ENCODE measurements at places on chromosomes 12 and 14.

GRCh38 chr14:26599291-26599690 lies 1.5 kb upstream of the NOVA1 start:
- no peak for DNase-seq

GRCh38 chr14:24277071-24277470 lies 5.7 kb upstream of the RABGGTA start:
- no peak for DNase-seq

GRCh38 chr12:87425942-87426554 lies 603.2 kb downstream of the C12orf50 start:
- no peak for DNase-seq

GRCh38 chr12:78038986-78039385 lies 208.3 kb downstream of the NAV3 start:
- no peak for DNase-seq

DNA sequence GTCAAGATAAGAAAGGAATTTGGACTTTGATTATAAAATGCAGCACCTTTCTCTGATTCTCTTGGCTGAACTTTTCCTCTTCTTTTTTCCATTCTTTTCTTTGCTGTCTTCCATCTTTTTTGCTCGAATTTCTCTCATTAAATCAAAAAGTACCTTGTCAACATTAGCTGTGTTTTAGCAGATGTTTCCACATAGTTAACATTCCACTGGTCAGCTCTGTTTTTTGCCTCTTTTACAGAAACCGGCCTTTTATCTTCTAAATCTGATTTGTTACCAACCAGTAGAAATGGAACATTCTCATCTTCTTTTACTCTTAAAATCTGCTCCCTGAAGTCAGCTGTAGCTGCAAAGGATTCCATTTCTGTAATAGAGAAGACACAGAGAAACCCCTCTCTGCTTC lies 71.1 kb upstream of the SYT1 start:
- DNase-seq, result no peak

- no peak for DNase-seq
These were observed 108.5 kb upstream of the CNTN1 start for GRCh38 chr12:40583743-40584142.

GRCh38 chr14:92794547-92794941 lies 439 bp downstream of the GOLGA5 start:
- no peak for DNase-seq

DNA sequence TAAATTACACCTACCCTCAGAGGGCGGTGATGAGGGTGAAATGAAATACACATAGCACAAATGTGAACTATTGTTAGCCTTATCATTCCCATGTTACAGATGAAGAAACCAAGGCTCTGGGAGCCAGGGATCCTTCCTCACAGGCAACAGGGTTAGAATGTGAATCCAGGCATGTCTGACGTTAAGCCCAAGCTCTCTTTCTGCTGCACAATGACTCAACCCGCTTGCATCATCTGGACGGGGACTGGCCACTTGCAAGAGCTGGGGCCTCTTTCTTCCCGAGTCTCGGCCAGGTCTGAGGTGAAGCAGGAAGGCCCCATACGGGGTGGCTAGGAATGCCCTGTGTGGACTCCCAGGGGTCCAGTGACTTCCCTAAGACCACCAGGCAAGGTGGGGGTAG lies 105.2 kb downstream of the RBM19 start:
- DNase-seq, result no peak

GRCh38 chr14:101196051-101196712 lies 292.7 kb upstream of the RTL1 start:
- no peak for DNase-seq

DNA sequence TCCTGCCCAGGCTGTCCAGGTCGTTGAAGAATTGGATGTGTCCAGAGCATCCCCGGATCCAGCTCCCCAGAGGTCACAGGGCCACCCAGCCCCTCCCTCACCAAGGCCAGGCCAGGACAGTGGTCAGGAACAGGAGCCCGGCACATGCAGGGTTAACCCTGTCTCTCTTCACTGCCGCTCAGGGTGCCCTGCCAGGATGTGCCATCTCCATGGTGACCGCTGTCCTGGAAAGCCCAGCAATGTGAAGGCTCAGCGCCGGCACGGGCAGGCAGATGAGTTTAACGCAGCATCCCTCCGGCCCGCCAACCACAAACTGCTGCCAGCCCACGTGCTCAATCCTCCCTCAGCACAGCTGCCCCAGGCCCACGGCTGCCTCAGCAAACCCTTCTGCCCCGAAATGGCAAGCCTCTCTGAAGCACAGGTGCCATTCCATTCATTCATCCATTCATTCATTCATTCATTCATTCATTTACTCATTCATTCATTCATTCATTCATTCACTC lies 4.4 kb downstream of the TMEM179 start:
- no peak for DNase-seq

DNA sequence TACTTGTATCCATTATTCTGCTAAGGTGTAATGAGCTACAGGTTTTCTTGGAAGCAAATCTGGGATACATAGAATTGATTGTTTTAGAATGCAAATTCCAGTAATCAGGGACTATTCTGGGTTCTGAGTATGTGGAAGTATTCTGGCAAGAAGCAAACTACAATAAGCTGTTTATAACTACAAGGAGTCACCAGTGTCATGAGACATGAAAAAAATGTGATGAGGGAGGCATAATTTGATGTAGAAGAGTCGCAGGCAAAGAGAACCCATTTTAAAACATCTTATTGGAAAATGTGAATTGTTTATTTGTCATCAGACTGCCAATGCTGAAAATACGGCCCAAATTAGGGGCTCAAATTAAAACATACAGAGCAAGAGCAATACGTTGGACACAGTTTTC lies 321.8 kb upstream of the E2F7 start:
- DNase-seq, result no peak

DNA sequence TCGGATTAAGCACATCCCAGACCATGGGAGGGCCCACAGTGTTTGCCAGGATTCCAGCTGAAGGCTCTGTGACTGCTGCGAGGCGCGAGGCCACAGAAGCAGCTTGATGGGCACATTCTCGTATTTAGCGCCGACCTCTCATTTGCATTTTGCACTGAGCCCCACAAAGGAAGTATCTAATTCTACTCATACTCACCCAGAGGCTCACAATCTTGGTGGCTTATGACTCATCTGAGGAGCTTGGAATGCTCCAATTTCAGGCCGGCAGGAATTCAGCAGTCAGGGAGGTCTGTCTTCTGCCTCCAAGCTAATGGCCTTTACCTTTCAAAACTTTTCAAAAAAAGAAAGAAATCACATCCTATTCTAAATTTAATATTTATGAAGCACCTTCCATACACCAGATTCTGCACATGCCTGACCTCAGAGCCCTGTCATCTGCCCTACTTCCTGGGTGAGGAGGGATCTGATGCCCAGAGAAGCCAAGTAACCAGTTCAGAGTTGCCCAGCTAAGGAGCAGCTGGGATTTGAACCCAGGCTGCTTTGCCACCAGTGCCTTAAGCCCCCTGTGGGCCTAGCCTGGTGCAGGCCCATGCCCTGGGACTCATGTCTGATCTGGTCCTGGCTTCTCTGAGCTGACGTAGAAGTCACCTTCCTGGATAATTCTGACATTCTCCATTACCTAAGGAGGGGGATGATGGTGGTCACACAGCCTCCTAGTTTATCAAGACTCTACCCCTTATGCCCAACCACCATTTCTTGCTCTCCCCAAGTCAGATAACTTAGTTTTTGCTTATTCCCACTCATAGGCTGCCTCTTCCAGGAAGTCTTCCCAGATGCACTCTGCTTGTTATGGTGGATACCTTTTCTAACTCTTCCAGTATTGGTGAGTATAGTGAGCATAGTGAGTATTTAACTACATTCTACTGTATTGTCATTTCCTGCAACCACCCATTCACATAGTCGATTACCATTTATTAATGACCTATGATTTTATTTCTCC lies 198.9 kb downstream of the RBM19 start:
- no peak for DNase-seq

DNA sequence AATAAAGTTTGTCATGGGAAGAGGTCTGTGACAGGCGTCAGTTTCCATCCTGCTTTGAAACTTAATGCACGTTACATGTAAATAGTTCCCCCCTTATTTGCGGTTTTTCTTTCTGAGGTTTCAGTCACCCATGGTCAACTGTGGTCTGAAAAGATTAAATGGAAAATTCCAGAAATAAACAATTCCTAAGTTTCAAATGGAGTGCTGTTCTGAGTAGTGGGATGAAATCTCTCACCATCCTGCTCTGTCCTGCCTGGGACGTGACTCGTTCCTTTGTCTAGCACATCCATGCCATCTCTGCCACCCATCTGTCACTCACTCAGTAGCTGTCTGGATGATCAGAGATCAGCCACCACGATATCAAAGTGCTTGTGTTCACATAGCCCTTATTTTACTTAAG lies 51.3 kb upstream of the DICER1 start:
- DNase-seq, result no peak

- DNase-seq, result no peak
These were observed 305.6 kb upstream of the DIO3 start for GRCh38 chr14:101255765-101256125.

DNA sequence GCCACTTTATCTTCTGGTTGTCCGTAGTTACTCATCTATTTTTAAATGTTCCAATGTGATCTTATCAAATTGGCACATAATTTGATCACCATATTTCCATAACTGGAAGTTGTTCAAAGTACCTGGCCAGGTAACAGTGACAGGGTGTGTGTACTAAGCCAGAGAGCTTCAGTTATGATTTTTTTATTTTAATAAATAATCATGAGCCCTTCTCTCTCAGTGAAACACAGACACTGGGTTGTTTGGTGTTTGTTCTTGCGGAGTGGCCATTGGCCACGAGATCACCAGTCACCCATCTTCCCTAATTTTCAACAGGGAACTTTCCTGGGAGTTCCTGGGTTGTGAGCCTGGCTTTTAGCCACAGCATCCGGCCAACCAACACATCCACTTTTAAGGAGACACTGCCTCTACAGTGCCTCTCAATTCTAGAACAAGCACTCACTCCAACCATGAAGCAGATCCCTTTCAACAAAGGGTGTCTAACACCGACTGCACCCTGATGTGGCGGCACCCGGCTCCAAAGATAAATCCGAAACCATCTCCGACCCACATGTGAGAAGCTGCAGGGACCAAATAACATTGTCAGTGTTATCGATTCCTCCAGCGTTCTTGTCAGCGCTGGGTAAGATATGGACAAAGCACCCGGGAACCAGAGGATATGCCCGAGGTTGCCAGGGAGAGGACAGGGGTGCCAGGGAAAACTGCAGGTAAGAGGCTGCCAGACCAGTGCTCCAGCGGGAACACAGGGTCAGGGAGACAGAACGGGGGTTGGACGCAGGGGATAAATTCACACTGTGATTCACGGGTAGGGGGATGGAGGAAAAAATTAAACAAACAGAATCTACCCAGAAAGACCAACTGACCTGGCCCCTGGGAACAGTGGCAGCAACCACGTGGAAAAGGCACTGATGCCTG lies 49.9 kb downstream of the FOXN3 start:
- DNase-seq, result no peak

DNA sequence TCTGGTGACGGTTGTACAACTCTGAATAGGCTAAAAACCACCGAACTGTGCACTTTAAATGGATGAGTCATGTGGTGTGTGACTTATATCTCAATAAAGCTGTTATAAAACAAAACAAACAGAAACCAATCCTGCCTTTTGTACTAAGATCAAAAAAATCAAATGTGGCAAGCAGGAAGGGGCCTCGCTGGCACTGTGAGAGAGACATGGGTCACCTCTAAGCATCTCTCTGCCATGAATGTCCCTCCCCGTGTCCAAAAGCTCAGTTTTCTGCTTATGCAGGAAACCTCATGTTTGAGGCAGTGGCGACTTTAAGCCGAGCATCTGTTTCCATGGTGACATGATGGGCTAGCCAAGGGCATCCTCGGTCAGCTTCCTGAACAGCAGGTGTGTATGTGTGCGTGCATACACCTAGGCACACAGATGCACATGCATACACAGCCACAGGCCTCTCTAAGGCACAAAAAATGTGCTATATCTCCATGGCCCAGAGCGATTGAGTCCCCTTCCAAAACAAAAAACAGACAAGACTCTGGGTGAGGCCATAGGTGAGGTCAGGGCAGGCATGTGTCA lies 44.4 kb downstream of the ARL6IP4 start:
- DNase-seq, result no peak
